ENCODE measurements at places on chromosomes 4 and X.
A peak's percentile ranks its signal among the peaks of the same experiment; 100 is the strongest.

DNA sequence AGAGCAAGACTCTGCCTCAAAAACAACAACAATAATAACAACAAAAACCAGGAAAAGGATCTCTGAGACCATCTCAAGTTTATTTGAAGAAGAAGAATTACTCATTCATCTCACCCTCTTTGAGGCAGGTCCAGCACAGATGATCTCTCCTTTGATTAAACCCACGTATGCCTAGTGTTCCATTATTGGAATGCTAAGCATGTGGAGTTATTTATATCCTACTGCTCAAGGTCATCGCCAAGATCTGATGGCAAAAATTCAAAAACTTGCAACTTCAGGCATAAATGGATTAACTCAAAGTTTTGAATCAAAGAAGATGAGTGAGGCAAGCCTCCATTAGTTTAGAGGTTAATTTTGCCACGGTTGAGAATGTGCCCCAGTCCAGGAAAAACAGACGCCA, 184.2 kb downstream of the DHRSX start:
- no peak for DNase-seq

GRCh38 chrX:86148594-86148993, 343 bp downstream of the DACH2 start:
- DNase-seq: no peak

GRCh38 chrX:135544338-135544948, 24.0 kb downstream of the INTS6L start:
- no peak for DNase-seq

GRCh38 chr4:119693126-119693525, 64.5 kb upstream of the PDE5A start:
- no peak for DNase-seq

DNA sequence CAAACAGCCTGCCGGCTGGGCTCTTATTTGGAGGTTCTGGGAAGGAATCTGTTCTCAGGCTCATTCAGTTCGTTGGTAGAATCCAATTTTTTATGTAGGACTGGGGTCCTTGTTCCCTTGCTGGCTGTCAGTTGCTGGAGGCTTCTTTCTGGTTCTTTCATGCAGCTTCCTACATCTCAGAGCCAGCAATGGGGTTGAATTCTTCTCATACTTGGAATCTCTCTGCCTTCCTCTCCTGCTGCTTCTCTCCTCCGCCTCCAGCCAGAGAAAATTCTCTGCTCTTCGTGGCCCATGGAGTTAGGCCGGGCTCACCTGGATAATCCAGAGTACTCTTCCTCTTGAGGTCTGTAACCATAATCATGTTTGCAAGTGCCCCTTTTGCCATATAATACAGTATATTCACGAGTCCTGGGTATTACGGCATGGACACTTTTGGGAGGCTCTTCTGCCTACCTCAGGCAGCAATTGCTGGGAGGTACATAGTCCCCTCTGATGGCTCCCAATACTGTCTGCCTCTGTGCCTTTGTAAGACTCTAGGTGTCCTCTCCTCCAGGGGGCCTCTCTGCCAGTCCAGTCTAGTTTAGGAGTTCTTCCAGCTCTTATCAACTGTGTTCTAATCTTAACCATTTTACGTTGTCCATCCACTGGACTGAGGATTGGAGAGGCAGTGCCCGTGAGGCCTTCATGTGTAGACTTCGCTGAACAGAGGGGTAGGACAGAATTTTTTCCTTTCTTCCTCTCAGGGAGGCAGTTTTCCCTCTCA, 2.2 kb downstream of the TRMT44 start:
- DNase-seq: no peak

DNA sequence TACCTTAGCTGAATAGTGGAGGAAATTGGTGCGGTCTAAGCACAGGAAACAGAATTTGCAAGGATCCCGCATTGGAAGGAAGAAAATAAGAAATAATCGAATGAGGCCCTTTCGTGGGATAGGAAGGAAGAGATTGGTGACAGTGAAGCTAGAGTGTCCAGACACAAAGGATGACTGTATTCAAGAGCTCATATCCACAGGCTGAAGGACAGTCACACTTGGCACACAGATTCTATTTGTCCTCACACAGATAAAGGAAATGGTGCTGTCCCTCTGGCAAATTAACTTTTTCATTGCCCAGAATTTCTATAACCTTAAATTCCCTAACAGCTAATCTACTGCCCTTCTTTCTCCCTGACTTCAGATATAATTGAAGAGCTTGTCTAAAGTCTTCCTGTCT, 2188.9 kb upstream of the TENM3 start:
- DNase-seq: no peak

DNA sequence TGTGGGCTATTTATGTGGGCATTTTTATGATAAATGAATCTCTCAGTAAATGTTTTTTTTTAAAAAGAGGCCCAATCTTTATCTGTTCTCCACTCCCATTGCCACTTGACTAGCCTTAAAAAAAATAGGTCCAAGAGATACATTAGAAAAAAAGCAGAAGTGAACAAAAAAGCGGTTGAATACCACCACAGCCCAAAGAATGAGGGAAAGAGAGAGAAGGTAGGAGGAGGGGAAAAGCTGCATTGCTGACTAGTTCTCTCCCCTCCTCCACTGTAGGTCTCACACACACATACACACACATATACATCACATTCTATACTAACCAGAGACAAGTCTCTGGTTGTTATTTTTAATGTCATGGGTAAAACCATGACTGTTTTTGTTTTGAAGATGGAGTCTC, 95.8 kb upstream of the IL13RA1 start:
- no peak for DNase-seq

GRCh38 chr4:106806158-106806797, 229.8 kb downstream of the DKK2 start:
- no peak for DNase-seq

DNA sequence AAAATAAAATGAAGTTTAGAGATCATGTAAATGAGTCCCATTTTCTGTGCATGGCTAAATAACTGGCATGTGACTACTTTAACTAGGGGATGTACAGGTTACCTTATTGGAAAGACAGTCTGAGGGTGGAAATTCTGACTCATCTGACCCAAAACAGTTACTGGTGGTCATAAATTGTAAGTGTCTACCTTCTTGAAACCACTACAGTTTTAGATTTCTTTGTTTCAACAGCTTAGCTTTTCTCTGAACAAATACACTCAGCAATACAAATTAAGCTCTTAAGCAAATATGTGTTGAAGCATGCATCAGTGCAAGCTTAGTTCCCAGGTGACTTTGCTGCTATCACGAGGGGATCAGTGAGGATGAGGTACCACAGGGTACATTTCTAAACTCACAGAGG, 60.7 kb upstream of the PGM2 start:
- DNase-seq: no peak

GRCh38 chrX:139560221-139560620, 29.7 kb downstream of the F9 start:
- no peak for DNase-seq

DNA sequence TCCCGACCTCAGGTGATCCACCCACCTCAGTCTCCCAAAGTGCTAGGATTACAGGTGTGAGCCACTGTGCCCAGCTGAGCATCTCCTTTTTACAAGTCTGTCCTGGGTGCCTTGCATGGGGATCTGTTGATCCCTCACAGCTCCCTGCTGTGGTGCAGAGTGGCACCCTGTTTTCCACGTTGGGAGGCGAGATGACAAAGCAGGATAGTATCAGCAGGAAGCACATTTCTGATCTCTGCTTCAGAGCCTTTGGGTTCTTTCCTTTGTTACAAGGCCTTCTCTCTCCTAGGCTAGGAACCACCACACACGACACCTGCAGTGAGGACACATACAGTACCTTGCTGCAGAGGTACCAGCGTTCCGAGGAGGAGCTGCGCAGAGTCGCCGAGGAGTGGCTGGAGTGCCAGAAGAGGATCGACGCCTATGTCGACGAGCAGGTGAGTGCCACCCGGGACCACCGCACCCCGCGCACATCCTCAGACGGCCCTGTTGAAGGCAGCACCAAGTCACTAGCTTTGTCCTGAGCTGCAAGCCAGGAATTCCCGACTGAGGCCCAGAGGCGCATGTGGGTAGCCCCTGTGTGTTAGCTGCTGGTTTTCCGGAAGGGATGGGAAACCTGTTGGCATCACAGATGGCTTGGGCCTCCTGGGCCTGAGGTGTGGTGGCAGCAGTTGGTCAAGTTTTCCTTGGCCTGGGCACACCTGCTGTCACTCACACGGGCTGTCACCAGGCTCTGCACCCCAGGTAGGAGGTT, 109.6 kb downstream of the TNIP2 start:
- DNase-seq: no peak

- DNase-seq: no peak
These were observed 163.5 kb downstream of the PPP3CA start for GRCh38 chr4:101183666-101184373.

DNA sequence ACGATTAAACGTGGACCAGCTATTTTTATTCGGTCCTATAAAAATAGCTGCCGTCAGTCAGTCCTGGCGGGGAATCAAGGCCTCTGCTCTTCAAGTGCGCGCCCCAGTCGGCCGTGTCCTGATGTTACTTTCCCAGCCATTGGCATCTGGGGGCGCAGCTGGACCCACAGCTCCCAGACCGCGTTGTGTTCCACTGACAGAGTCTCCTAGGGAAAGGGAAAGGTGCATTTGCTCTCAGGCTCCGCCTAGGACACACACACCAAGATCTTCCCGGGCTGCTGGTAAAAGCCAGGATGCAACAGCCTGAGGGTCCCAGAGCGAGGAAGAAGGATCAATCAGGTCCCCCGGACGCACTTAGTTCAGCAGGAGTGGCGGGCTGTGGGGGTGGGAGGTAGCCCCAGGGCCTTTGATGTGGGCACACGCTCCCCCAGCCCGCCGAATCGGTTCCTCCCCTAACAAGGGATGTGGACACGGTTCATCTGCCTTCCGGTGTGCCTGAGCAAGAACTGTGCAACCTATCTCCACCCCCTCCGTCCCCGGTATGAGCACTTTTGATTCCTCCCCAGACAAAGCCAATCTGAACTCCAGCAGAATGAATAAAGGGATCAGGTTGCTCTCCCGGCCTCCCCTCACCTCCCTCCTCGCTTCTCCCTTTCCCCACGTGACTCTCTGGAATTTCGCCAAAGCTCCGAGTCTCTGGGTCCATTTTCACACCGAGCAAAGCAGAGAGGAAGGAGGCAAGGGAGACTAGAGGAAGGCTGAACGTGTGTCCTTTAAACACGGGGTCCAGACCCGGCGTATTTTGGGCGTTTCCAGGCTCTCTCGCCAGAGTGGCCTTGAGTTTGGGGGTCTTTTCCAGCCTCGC, 626 bp upstream of the FRAS1 start:
- DNase-seq: peak; percentile 46

- DNase-seq: no peak
These were observed 352.8 kb downstream of the SPRY1 start for GRCh38 chr4:123749383-123749782.

GRCh38 chr4:113659127-113659526, 102.4 kb downstream of the CAMK2D start:
- DNase-seq: no peak

DNA sequence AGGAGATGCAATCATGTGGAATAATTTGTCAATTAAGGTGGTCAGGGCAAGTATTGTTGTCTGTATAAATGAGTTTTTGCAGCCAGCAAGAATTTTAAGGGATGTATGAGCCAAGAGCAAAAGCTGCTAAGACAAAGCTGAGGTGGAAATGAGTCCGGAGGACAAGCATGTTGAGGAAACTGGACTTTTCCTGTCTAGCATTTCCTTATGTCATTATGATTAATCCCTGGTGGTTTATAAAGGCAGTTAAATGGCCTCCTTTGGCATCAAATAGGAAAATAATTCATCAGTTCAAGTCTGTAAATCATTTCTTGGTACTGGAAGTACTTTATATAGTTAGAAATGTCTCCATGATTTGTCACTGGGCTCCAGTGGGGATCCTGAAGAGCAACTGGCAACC, 61.6 kb upstream of the TEX13A start:
- DNase-seq: no peak

- no peak for DNase-seq
These were observed 81.4 kb downstream of the PRR32 start for GRCh38 chrX:126900937-126901336.

GRCh38 chr4:160175064-160175643, 1072.3 kb downstream of the RAPGEF2 start:
- DNase-seq: no peak

DNA sequence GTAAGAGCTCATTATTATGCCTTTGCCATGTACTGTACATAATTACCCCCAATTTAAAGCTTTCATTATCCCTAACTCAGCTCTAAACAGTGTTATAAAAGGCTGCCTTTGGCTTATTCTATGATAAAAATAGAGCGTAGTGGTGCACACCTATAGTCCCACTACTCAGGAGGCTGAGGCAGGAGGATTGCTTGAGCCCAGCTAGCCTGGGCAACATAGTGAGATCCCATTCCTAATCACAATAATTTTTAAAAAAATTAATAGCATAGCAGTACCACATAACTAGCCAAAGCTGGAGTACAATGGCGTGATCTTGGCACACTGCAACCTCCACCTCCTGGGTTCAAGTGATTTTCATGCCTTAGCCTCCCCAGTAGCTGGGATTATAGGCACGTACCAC, 112.4 kb downstream of the PDS5A start:
- DNase-seq: no peak

DNA sequence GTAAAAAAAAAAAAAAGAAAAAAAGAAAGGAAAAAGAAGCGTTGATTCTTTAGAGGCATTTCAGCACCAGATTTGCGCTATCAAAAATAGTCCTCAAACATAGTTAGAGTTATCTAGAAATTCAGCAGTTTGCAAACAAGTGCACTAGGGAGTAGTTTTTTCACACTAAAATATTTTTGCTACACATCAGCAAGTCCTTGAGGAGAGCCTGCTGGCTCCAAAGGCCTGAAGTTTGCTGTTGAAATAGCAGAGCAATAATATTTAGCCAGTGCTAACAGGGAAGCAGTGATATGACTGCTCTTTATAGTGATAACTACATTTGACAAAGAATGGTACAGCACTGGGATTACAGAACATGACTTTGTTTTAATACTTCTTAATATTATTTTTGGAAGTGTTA, 472.2 kb downstream of the PCDH7 start:
- no peak for DNase-seq

Data from progenitor cell of endocrine pancreas (in vitro differentiated cells).